ENCODE measurements at places on chromosomes 2 and 18.

DNA sequence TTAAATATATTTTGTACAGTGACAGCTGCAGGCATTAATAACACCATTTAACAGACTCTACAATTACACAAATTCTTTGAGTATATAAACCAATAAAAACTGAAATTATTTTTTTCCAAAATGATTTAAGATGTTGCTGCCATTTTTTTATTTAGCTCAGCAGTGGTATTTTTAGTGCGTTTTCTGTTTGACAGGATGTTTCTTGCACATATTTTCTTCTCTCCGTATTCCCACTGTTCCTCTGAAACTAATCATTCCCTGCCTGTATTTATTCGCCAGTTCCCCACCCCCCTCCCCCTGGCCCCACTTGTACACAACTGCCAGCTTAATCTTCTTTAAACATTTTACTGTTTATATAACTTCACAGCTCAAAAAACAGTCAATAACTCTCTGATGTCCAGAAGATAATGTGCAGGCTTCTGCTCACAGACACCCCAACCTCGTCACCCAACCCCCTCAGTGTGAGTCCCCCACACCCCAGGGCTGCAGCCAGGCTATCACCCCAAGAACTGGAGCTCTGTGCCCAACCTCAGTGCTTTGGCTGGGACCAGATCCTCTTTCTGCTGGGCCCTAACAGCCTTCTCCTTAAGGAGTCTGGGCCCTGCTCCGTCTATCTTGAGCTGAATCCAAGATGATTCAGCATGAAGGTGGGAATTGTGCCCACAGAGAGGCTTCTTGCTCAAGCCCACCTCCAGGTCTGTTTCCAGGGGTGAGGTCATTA, 41.6 kb upstream of the MAP4K4 start:
- no peak for DNase-seq

DNA sequence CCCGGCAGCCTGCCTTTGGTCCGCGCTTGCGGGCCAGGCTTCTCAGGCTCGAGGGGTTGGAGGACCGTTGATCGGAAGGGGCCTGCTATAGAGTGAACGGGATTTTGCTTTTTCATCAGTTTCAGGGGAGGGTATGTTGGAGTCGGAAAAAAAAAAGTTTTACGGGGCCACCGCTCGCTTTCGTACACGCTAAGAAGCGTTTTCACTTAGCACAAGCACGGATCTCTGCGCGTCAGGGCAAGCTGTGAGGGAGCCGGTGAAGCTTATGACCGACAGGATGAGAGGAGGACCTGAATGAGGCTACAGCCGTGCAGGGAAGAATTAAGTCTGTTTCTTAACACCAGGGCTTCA, 443 bp downstream of the CPSF3 start:
- DNase-seq, result peak; percentile 21

GRCh38 chr2:204645018-204645773, 99.9 kb downstream of the PARD3B start:
- DNase-seq, result peak; percentile 14

DNA sequence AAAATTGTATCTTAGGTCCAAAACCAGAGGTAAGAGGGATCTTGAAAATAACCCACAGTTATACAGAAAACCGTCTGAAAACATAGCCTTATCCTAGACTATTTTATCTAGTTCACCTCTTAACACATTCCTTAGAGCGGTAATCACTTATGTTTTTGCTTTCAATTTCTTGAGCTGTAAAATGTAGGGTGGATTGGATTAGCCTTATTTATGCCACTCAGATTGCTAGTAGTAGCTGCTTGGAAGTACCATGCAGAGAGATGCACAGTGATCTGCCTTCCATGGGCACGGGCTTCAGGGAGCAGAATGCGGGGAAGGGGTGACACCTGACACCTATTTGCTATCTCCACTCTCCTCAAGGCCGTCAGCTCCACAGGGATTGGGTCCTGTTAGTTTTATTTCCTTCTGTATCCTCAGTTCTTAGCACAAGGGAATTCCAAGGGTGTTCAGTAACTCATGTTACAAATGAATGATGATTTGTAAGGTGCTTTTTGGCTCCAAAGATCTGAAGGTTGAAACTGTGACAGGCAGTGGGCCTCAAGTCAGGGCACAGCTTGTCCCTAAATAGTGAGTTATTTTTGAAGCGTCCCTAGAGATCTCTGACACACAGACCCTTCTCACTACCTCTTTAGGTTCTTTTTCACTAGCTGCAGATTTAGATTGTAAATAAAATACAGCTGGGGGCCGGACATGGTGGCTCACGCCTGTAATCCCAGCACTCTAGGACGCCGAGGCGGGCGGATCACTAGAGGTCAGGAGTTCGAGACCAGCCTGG, 64.0 kb upstream of the PMAIP1 start:
- no peak for DNase-seq

DNA sequence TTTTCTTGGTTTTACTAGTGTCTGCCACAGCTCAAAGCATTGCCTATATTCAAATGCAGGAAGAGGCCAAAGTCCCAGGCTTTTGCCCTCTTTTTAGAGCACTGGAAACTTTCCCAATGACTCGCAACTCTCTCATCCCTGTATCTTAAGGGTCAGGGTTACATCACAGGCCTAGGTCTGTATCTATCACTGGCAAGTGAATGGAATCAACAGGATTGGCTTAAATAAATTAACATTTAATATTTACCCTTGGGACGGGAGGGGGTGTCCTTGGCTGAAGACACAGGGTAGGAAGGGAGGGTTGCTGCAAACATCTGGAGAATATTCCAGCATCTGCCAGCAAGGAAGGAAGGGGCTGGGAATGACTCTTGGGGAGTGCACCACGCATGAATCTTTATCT, 242.6 kb downstream of the SLC4A3 start:
- DNase-seq, result no peak

DNA sequence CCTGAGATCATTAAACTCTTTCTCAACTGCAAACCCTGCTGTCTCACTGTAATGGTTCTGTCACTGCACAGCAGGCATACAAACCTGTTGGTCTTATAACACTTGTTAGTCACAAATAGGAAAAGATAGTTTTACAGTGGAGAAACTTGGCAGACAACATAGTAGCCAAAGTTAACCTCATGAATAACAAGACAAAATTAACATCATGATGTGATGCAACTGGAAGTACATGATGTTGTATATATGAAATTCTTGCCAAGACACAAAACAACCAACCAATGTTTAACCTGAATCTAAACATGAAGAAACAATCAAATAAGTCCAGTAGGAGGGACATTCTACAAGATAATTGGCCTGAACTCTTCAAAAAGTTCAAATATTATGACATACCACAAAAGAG, 189.3 kb downstream of the RNF152 start:
- no peak for DNase-seq

DNA sequence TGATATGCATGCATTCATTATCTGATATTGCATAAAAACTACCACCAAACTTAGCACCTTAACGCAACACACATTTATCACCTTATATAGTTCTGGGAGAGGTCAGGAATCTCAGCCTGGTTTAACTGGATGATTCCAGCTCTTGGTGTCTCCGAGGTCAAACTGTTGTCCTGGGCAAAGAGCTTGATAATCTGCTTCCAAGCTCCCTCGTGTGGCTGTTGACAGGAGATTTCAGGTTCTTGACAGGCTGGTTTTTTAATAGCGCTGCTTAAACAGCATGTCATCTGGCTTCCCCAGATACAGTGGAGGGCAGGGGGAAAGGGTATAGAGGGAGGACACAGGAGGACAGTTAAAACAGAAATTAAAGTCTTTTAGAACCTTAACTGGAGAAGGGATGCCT, 785.0 kb downstream of the CNTNAP5 start:
- no peak for DNase-seq

GRCh38 chr18:63161032-63161760, 158.4 kb downstream of the BCL2 start:
- no peak for DNase-seq

DNA sequence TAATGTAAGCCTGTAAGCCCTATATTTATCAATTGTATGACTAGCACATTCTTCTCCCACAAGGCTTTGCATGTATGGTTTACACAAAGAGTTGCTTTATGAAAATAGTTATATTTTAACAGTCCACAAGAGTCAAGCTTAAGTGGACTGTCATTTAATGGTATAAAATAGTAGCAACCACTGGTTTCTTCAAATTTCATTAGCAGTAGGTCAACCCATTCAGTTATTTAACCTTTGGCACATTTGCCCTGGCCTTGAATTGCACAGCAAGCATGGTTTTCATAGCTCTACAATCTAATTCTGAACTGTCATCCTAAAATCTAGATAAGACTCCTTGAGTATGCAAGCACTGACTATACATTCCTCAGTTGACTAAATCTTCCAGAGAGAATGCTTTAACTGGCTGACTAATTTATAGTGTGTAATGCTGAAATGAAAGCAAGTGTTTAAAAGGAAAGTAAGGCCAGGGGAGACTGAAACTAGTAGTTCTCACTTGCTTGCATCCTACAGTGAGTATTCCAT, 1.8 kb downstream of the DPP4 start:
- no peak for DNase-seq

GRCh38 chr2:97891611-97892010, 104.1 kb downstream of the TMEM131 start:
- no peak for DNase-seq

GRCh38 chr2:70939839-70940580, 4.3 kb downstream of the ATP6V1B1 start:
- DNase-seq, result no peak

All from A549 (cell line).